Osteocyte (in vitro differentiated cells): ENCODE measurements at places on chromosomes 7 and 10. TPM values are rescaled to one million over a fixed set of nuclear protein-coding genes. Genes with fewer than 3 reads are reported as not detected.

GRCh38 chr10:106672517-106673175, 491.9 kb downstream of the SORCS1 start:
- no peak for DNase-seq

- no peak for DNase-seq
Observed at GRCh38 chr10:133279326-133280226, 2.9 kb upstream of the ADAM8 start.

DNA sequence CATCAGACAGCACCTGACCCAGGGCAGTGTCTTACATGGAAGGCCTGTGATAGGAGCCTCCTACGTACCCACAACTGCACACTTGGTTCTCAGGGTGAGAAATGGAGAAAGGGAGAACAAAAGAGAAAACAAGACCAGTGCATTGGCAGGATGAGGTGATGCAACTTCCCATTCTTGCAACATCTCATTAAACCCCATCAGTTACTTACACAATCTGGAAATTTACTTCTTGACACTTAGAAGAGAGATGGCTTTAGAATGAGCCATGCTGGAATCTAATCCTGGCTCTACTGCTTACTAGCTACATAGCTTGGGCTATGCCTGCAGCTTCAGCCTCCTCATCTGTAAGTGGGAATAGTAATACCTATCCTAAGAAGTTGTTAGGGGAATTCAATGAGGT, 391.7 kb downstream of the KCNMA1 start:
- no peak for DNase-seq

DNA sequence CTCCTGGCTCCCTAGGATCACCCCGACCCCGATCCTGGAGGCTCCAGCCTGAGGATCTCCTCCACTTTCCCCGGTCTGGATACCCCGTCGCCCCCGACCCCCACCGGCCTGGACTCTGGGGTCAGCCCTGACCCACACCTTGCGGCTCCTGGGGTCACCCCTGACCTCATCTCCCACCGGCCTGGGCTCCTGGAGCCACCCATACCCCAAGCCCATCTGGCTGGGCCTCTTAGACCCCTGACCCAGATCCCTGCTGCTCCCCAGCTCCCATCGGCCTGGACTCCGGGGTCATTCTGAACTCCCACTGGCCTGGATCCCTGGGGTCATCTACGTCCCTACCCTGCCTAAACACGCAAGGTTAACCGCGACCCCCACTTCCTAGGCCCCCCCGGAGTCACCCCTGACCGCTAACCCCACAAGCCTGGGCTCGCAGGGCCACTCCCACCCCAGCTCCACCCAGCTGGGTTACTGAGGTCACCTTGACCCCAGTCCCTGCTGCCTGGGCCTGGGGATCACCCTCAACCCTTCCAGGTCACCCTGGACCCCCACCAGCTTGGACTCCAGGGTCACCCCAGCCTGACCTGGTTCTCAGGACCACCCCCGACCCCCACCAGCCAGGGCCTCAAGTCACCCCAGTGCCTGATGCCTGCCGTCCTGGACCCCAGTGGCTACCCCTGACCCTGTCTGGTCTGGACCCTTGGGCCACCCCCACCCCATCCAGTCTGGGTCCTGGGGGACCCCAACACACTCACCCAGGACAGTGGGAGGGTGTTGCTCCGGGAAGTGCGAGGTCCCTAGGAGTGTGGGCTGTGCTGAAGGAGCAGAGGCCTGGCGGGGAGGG, 1.2 kb downstream of the FOXK1 start:
- no peak for DNase-seq

DNA sequence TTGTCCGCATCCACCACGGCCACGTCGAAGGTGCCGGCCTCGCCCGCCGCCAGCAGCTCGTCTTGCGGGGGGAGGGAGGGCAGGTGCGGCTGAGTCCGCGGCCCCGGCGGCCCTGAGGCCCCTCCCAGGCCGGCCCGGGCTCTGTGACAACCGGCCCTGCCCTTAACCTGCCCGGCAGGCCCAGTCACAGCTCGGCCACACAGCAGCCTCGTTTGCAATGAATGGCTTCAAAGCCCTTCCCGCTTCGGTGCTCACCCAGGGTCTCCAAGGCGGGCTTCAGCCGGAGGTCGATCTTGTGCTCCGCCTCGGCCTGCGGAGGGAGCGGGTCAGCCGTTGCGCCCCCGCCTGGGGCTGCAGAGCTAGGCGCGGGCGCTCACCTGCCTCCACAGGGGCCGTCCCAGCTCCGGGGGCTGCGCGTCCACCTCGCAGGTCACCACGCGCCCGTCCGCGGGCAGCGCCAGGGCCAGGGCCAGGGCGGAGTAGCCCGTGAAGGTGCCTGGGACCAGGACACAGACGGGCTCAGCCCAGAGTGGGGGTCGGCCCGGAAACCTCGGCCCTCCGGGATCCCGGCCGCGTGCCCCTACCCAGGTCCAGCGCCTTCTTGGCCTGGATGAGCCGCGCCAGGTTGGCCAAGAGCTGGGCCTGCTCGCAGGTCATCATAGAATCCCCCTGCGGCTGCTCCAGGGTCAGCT, 928 bp downstream of the COMTD1 start:
- DNase-seq = no peak

DNA sequence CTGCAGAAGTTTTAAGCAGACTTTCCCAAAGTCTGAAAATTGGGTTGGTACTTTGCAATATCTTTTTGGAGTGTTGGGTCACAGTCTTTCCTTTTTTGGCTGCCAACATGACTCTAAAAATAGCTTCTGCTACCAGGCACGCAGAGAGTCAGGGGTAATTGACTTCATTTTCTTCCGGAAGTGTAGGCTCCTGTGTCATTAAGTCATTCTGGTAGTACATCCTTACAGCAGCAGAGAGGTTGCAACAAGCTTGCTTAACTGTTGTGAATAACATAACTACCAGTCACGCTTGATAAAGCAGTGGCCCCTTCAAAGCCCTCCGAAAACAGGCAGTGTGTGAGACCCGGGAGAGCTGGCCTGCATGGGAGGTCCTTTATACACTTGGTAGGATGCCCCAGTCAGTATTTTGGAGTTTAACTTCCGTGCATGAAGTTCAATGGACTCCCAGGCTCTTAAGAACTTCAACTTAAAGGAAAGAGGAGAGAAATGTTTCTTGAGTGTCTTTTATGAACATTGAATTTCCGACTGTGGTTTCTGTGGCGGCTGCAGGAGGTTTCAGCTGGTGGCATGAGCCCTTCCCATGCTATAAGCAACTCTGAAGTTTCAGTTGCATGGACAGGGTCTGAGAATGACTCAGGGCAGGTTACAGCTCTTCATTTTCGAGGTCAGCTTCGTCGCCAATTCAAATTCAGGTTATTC, 310.7 kb downstream of the GALNT17 start:
- no peak for DNase-seq

DNA sequence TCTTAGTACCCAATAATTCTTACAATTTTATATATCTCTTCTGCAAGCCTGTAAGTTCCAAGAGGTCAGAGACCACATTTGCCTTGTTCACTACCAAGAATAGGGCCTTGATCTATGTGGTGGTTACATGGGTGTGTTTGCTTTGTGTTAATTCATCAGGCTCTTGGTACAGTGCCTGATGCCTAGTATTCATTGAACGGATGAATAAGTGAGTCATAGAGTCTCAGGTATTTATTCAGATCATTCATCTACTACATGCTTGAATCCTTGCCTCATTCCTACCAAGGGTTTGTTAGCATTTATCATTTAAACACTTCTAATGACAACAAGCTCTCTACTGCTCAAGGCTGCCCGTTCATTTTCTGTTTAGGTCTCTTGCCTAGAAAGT, 11.3 kb upstream of the SGPL1 start:
- DNase-seq = no peak

PRKCQ gene
- 0.11 TPM in 1 of 2 replicates, not detected in the other for total RNA-seq

- DNase-seq = no peak
Observed at GRCh38 chr7:125436220-125436619, 506.6 kb upstream of the POT1 start.

- DNase-seq = peak; percentile 25
Observed at GRCh38 chr10:1381339-1381738, 325.2 kb downstream of the WDR37 start.

C10orf143 gene
- 2.9 and 4.1 TPM in 2 replicates for total RNA-seq

BTBD16 gene
- total RNA-seq = not detected in 2 replicates

GRCh38 chr7:55561690-55562089, 10.6 kb downstream of the VOPP1 start:
- DNase-seq = no peak

DNA sequence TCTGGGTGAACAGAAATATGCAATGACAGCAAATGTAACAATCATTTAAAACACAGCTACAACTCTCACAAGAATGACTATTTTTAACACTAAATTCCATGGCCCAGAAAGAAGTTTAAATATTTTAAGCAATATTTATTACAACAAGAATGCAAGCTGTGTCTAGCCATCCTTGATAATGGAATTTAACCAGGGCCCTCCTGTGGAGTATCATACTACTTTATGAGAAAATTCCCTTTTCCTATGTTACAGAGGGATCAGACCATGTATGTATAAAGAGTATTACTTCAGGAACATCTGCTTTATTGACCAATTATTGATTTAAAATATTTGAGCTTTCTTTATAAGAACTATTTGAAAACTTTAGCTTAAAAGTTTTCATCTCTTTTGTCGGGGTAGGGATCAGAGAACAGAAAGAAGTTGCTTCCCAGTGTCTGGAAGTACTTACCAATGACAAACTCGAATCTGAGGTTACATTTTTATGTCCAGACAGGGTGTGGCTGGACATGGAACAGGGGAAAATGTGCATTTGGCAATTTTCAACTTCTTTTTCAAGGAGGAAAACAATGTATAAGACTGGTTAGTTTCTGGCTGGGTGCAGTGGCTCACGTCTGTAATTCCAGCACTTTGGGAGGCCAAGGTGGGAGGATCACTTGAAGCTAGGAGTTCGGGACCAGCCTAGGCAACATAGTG, 48.3 kb upstream of the NRBF2 start:
- no peak for DNase-seq

DNA sequence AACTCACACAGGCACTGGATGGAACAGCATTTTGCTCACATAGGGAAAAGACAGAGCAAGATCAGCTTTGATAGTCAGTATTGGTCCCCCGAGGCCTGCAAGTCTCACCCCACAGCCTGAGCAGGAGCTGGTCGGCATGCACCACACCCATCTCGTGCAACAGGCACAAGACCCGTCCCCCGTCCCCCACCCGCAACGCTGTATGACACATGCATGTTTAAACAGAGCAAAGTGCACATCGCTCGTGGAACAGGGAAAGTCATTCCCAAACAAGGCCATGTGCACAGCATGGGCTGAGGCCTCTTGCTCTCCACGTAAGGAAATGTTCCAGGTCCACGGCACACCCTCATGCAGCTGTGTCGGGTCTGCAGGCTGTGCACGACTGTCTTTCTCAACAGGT, 527.2 kb downstream of the ACTR3B start:
- no peak for DNase-seq

ABCA13 gene
- 0.63 and 1.1 TPM in 2 replicates for total RNA-seq
